Glutamatergic neuron (in vitro differentiated cells): ENCODE measurements at places on chromosomes 4 and X. TPM values are rescaled to one million over a fixed set of nuclear protein-coding genes. Genes with fewer than 3 reads are reported as not detected.
A peak's percentile ranks its signal among the peaks of the same experiment; 100 is the strongest.

TMEM271 gene
- 22.7 TPM for total RNA-seq

TRPC3 gene
- 0.66 TPM for total RNA-seq

HS3ST1 gene
- 1.7 TPM for total RNA-seq

LUZP4 gene
- not detected for total RNA-seq

SYNPO2 gene
- 2.9 TPM for total RNA-seq

OTUD4 gene
- total RNA-seq, result 22.7 TPM

- no peak for DNase-seq
These were observed 5.9 kb downstream of the ARHGEF38 start for GRCh38 chr4:105558277-105558676.

DNA sequence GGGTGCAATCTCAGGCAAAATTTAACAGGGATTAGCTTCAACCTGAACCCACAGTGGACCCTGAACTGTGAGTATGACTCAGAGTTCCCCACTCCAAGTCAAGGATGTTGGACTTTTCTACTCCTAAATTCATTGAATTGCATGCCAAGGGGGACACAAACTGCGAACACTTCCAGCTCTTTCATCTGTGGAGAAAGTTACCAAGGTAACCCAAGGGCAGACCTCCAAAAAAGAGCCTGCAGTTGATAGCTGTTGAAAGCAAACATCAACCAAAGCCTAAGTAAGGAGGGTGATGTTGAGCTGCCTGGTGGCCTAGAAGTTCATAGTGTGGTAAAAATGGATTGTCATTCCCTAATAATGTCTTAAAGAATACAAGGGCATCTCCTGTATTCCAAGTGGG is 1242.9 kb downstream of the C4orf33 start:
- no peak for DNase-seq

DNA sequence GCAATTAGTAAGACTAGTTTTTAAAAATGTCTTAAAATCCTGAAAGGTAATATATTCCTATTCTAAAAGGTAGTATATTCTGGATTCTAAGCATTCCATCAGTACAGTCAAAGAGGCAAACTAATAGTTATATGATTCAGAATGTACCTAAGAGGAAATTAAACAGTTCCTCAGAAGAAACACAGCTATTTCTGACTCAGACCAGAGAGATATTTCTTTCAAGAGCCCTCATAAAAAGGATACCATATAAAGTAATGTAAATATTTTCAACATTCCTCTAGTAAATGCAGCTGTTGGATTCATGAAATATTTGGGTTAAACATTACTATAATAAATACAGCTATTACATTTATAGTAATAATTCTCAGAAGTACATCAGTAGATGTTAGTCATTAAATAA is 358.3 kb downstream of the MAGEB5 start:
- DNase-seq, result no peak

GRCh38 chr4:134470544-134470943 is 269.0 kb upstream of the PABPC4L start:
- peak; percentile 18 for DNase-seq

GRCh38 chr4:69823048-69823447 is 36.9 kb downstream of the SULT1E1 start:
- no peak for DNase-seq

DNA sequence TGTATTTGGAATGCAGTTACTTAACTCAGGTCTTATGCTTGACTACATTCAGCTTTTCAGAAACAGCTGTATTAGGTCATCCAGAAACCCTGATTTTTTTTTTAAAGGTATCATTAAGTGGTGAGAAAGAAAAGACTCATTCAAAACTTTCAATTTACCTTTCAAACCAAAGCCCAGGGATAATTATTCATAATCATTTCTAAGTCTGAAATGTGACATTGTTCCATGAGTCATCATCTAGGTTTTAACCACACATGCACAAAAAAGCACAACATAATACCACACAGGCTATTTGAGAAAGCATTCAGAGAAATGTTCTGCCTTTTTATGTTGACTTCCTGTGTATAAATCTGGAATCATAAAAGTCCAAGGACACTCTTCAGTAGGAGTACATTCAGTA is 288.2 kb downstream of the IL1RAPL2 start:
- no peak for DNase-seq

GRCh38 chrX:77719388-77719787 is 66.6 kb downstream of the ATRX start:
- DNase-seq, result no peak

DNA sequence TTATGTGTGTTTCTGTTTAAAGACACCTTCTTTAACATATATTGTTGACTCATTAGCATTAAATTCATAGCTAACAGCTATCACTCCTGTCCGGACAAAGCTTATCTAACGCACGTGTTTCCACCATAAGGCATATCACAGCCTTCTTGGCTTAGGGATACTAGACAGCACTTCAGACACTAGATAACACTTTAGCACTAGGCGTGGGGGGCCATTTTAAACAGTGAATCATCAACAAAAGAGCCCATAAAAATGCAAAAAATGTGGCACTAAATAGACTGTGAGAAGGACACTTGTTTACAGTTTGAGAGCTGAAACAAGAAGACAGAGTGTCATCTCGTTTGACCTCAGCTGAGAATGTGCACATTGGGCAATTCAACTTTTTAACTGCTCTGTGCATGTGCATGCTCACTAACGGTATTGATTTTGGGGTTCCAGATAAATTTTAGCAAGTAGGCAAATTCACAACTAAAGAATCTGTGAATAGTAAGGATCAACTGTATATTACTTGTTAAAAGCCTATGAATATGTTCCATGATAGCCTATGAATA is 58.9 kb upstream of the RAI2 start:
- no peak for DNase-seq

- DNase-seq, result no peak
These were observed 129.8 kb downstream of the PPP3CA start for GRCh38 chr4:101217353-101218031.

GRCh38 chrX:1274786-1275185 is 6.2 kb downstream of the CSF2RA start:
- DNase-seq, result no peak

GRCh38 chr4:150769845-150770244 is 187.9 kb downstream of the MAB21L2 start:
- no peak for DNase-seq

- no peak for DNase-seq
These were observed 2.2 kb downstream of the PWWP3B start for GRCh38 chrX:106170318-106170717.

DNA sequence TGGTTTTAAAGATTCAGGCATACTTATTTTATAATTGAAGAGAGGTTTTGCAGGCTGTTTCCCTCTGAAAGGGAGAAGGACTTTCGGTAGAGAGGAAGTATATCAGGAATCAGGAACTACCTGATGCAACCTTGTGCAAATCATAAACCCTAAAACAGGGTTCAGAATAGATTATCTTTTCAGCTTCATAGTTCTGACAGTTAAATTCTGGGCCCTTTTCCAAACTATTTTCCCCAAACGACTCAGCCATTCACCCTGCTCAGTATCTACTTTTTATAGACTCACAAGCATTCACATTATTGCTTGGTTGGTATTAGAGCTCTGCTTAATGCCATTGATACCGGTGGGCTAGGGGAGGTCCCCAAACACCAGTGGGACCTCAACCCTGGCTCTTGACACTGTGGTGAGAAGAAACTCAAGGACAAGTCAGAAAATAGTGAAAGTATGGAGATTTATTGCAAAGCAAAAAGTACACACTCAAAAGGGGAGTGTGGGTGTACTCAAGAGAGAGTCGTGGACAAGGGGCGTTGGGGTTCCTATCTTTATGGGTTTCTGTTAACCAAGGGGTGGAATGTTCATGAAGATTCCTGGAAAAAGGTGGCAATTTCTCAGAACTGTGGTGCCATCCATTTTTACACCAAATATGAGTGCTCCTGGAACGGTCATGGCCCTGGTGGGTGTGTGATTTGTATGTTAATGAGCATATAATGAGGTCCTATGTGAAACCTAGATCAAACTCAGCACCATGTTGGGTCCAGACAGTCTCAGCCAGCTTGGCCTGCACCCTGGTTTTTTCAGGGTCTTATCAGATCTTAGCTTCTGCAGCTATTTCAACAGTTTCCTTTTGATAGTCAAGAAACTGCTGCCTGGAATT is 238.3 kb downstream of the DCLK2 start:
- DNase-seq, result no peak

DNA sequence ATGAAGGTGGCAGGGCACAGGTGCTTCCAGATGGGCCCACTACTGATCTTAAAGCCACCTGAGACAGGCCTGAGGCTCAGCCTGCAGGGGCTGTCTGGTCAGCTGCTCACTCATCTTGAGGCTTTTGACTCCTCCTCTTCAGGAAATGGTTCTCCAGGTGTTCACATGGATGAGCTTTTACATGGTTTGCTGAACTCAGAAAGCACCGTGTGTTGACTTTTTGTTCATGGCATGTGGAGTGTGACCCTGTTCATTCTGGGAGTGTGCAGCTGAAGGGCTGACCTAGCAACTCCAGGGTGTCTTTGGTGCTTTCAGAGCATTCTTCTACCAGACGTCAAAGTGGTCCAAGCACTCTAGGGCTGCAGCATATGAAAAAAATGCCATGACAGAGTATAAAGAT is 111.1 kb downstream of the CCNG2 start:
- no peak for DNase-seq

DNA sequence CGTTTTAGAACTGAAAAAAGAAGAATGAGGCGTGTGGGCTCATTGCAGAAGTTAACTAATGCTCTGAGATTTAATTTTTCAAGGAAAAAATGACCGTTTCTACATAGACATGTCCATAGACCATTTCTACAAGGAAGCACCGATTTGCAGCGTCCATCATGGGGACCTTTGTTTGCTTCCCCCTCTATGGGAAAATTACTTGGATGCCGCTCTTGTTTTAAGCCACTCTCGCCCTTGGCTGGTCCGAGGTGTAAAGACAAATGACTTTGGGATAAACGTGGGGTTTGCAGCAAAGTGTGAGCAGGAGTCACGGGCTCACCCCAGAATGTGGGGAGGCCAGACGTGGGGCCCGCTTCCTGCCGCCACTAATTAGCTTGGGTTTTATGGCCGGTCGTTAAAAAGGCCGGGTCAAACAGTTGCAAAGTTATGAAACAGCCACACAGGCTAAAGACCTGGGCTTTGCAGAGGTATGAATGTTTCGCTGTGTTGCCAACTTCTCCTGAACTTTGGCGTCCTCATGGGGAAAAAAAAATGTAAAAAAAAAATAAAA is 235.9 kb downstream of the SHOX start:
- DNase-seq, result no peak

DNA sequence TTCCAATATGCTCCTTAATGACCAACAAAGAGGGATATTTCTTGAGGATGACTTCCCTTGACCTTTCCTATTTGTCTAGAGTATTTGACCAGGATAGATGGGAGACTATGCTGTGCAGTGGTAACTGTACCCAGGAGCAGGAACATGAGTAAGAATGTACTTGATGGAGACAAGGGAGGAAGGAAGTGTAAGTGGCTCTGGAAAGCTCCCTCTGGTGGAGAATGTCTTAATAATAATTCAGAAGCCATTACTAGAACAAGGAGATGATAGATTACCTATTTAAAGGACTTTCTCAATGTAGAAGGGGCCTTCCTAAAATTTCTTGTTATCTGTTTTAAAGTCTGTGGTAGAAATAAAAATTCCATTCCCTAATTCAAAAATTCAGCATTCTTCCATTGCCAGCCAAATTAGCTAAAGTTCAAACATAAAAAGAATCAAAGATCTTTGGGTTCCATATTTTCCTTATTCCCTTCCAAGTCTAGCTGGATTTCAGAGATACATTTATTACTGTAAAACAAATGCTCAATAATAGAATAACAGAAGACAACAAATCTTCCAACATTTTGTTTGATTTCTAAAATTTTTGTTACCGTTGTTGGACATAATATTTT is 83.8 kb downstream of the GRID2 start:
- DNase-seq, result no peak

GRCh38 chr4:184019076-184019475 is 114.0 kb downstream of the STOX2 start:
- DNase-seq, result no peak

DNA sequence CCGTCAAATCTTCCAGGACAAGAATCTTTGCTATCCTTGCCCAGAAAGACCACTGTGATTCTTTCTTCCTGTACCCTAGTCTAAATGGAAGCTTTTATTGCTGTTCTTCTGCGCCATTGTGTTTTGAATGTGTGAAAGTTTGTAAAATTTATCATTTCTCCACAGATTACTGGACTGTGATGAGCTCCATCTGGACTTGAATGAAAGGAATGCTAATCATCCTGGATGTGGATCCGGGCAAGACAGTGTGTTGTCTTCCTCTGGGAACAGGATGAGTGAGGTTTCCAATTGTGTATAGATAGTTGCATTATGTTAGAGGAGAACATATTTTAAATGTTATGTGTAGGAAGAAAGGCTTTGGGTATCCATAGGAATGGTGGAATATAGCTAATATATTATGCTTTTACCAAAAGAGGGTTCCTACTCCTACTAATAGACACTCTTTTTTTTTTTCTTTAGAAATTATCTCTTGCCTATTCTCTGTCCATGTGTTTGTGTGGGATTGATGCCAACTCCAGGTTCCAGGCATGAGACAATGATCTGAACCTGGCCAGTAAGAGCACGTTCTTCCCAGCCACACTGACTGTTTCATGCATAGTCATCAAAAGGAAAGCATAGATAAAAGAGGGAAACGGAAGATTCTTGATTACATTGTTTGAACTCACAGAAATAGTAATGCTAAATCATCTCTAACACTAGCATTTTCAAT is 803.6 kb upstream of the ADGRL3 start:
- DNase-seq, result no peak

DNA sequence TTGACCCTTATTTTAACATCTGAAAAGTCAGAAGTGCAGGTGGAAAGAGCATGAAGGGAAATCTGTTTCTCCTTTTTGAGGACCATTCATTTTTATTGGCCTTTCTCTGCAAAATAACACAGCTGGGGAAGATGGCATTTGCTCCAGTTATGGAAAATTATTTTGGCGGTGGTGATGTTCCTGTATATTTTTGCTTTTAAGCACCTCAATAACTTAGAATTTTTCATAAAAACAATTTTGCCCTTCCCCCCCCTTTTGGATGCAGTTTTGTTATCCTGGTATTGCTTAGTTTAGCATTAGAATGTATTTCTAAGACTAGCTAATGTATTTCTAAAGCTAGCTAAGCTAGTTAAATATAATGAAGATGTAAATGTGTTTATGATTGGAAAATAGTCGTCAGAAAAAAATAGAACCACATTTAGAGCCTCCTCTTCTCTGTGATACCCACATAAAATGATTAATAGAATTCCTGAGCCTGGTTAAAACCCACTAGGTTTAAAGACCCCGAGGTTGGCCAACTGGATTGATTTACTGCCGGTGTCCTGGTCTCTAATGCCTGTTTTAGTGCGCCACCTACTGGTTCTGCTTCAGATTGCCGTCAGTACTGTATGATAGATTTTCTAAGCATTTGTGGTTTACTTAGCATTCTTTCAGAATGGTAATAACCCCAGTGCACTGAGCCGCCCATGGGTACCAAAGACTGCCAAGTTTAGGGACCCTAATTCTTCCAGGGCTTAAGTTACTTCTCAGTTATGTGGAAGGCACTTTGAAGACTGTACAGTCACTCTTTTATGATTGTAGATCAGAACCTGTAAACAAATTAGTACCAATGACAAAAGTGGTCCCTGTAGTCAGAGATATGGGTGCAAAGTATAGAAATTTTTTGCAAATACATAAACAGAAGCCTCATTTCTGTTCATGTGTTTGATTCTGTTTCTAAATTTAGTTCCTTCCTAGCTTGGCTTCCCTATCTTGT is 11.4 kb downstream of the KLF3 start:
- peak; percentile 84 for DNase-seq

GRCh38 chrX:150753357-150753756 is 60.2 kb downstream of the MTMR1 start:
- DNase-seq, result no peak
